ENCODE measurements at places on chromosomes 7 and 10.

DNA sequence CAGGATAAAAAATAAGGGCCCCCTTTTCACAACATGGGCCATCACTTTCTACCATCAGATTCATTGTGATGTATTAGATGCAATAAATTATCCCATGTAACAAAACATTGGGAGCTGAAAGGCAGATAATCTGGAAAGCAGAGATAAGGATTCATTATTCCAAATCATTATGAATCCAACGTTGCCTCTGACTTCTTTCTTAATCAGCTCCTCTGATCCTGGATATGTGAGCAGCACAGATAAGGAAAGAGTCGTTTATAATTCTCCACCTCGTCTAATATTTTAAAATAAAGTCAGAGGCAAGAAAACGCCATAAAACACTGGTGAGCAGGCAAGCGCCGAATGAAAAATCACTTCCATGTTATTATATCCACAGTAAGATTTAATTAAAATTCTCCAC is 13.8 kb upstream of the GATA3 start:
- DNase-seq, result no peak

GRCh38 chr7:126378642-126379041 is 874.1 kb downstream of the GRM8 start:
- DNase-seq, result no peak

- DNase-seq, result no peak
Measured at GRCh38 chr7:93006480-93007095, 111.2 kb downstream of the SAMD9 start.

DNA sequence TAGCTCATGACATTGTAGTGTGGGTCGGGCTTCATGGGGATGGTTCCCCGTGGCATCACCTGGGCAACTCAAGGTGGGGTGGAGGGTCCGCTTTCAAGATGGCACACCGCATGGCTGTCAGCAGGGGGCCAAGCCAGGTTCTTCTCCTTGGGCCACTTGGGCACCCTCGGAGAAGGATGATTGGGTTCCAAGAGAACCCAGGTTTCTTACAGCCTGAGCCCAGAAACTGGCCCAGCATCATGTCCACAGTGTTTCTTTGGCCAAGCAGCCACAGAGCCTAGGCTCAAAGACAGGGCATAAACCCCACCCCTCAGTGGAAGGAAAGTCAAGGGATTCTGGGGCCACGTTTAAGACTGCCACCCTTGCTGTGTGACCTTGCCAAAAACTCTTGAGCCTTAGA is 110.6 kb downstream of the PTPN20 start:
- DNase-seq, result no peak

DNA sequence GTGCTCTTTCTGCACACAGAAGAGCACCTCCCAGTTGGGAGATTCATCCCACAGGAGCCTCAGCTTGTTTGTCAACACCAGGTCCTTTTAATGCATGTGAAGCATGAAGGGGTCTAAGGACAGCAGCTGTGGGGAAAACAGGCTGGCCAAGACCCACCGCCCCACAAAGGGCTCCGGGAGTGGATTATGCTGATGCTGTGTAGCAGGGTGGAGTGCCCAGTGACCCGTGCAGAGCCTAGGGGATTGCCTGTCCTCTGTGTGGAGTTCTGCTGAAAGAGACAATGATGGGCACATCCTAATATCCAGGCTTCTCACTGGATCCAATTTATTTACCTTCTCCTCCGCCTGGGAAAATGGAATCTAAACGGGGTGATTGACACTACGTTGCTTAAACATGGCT is 74.0 kb downstream of the PIP4K2A start:
- no peak for DNase-seq

DNA sequence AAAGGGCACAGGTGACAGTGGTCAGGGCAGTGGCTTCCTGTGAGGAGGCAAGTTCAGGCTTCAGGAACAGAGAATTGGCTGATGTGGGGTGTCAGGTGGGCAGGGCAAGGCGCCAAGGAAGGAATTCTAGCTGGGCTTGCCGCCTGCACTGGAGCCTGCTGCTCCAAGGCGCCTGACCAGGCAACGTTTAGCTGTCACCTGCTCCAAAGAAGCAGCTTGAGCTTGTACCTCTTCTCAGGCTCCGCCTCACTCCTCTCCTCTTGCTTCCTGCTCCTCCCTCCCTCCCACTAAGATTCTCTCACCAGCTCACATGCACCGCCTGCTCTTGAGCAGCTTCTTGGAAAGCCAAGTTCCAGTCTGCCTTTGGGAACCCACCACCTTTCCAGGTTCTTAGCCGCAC is 187.4 kb upstream of the GRB10 start:
- no peak for DNase-seq

DNA sequence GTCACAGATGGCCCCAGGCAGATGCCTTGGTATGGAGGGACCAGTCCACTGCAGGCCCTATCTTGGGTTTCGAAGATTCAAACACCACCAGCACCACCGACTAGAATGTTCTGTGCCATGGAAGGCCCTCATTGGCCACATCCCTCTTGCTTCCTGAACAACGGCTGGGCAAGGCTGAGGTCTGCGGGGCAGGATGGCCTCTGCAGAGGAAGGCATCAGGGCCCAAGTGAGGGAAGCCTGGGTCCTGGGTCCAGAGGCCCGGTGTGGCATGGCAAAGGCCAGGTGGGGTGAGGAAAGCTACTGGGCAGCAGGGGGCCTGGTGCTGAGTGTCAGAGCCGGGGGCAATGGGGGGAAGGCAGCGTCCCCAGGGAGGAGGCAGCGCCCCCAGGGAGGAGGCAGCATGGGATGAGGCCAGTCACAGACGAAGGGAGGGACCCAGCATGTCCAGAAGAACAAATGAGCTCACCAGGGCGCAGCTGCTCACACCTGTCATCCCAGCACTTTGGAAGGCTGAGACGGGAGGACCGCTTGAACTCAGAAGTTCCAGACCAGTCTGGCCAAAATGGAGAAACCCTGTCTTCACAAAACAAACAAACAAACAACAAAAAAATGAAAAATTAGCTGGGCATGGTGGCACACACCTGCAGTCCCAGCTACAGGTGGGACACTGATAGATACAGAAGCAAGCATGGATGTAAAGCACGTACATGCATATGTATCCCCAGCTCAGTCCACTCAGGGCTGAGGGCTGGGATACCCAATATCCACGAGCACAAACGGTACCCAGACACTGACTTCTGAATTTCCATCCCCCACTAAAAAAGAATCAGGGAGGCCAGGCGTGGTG is 64.4 kb downstream of the PROSER2 start:
- DNase-seq, result no peak

DNA sequence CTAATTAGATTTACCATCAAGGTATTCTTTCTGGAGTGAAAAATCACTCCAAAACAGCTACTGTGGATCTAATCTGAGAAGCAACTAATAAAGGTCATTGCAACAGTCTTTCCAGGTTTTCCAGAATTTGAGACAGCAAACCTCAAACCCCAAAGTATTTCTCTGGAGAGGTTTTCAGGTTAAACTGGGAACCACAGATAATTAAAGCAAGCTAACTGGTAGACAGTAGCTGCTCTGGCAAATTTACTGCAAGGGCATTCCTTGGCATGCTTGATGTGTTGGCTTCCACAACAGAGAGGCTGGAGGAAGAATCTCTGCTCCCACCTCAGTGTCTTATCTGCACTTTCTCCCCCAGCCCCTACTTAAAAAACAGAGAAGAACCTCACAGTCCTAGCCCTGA is 140.0 kb upstream of the NRBF2 start:
- no peak for DNase-seq

- no peak for DNase-seq
Measured at GRCh38 chr10:62842983-62843382, 26.8 kb upstream of the EGR2 start.

DNA sequence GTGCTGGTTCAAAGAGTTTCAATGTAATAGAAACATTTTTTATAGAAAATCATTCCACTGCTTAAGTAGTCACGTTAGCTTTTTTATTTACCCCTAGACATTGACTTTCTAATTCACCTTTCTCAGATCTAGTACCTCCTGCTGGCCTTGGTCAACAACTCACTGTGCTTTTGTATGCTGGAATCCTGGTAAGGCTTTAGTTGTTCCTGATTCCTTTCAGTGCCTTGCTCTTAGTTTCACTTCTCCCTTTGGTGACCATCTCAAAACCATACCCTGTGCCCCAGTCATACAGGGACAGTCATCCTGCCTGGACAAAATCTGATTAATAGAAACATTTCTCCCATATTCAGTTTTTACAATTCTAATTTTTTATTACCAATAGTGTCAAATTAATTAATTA is 130.2 kb downstream of the GPR37 start:
- no peak for DNase-seq

- no peak for DNase-seq
Measured at GRCh38 chr10:133141144-133141957, 18.7 kb upstream of the KNDC1 start.

DNA sequence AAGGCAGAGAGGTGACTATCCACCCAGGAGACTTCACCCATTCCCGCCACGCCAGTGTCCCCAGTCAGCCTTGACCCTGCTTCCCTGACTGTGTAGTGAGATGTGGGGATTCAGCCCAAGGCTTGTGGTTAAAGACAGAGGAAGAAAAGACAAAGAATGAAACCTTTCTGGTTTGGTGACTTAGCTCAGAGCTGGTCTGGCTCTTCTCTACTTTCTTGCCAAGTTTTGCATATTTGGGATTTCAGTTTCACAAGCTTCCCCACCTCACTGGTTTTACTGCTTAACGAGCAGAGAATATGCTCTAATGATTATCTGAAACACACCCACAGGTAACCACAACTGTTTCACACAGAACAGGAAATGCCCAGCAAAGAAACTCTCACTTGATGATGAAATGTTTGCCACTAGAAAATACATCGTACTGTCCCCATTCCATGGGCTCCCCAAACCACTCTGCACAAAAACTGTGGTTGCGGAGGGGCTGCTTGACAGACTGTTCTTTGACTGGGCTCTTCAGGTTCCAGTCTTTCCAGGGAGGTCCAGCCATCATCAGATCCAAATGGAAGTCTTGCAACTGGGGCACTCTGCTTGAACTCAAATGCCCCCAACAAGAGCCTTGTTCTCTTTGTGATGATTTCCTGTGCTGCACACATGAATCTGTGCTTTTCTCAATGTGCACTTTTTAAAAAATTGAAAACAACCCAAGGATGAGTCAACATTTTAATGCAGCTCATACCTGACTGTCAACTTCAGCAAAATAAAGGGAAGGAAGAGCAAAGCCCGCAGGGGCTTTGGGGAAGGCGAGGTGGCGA is 95.5 kb downstream of the CTBP2 start:
- DNase-seq, result no peak

- DNase-seq, result no peak
Measured at GRCh38 chr7:10780400-10780747, 193.3 kb upstream of the PHF14 start.

- no peak for DNase-seq
Measured at GRCh38 chr7:1301882-1302251, 69.2 kb downstream of the UNCX start.

- DNase-seq, result no peak
Measured at GRCh38 chr10:33155720-33156638, 178.5 kb downstream of the NRP1 start.

- no peak for DNase-seq
Measured at GRCh38 chr10:32963096-32963495, 5.1 kb upstream of the ITGB1 start.

GRCh38 chr10:103575416-103576075 is 82.0 kb downstream of the NEURL1 start:
- no peak for DNase-seq

- no peak for DNase-seq
Measured at GRCh38 chr7:41508755-41509154, 194.1 kb downstream of the INHBA start.

DNA sequence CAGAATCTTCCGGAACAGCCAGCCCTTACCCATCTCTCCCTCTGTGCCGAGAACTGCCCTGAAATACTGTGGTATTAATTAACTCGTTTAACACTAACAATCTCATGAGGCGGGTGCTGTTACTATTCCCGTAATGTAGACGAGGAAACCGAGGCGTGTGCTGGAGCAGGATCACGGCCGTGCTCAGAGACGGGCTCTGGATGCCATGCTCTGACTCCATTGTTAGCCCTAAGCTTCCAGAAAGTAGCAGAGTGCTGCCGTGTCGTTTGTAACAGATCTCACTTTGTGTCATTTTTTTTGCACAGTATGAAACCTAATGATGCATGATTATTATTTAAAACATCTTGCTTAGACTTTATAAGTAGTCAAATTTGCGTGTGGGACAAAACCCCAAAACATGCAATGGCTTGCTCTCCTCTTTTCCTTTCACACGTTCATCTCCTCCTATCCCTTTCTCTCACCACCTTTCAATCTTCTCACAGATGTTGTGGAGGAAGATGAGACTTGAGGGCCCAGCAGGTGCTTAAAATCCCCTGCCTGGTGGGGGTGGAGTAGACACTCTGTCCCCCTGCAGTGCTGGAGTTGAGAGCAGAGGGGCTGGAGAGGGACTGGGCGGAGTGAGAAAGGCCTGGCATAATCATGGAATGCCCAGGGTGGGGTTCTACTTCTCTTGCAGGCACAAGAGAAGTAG is 482 bp upstream of the ACTR3C start:
- DNase-seq, result no peak

DNA sequence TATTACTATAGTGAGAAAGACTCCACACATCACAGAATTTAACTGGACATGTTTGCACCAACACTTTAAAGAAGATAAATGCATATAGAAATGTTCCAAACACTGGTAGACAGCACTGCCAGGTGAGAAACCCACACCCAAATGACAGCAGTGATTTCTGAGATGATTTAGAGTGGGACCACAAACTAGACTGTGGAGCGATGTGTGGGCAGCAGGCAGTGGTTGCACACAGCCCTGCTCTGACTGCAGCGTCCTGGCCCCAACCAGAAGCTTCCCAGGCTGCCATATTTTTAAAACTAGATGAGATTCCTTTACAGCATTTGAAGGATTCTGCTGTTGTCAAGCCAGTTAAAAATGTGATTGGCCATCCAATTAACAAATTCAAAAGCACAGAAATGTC is 47.7 kb upstream of the COMMD3 start:
- no peak for DNase-seq

DNA sequence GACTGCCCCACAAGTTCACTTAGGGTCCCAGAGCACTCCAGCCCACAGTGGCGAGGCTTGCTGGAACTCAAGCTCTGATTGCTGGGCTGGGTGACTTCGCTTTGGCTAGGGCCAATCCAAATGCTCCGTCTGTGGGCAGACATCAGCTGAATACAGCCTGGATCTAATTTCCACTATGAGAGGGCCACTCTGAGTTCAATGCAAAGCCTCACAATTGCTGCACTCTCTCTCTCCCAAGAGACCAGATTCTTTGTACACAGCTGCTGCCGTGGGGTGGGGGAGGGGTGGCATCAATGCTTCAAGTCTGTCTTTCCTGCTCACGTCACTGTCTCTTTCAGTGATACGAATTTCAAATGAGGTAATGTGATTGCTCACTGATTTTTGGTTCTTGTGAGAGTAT is 47.3 kb upstream of the BPGM start:
- DNase-seq, result no peak

- no peak for DNase-seq
Measured at GRCh38 chr7:120716307-120716706, 141.6 kb downstream of the TSPAN12 start.

All from cortex of kidney (tissue), 1 donor.